ENCODE measurements at places on chromosomes 16 and 17. TPM values are rescaled to one million over a fixed set of nuclear protein-coding genes. Genes with fewer than 3 reads are reported as not detected.
A peak's percentile ranks its signal among the peaks of the same experiment; 100 is the strongest.

DNA sequence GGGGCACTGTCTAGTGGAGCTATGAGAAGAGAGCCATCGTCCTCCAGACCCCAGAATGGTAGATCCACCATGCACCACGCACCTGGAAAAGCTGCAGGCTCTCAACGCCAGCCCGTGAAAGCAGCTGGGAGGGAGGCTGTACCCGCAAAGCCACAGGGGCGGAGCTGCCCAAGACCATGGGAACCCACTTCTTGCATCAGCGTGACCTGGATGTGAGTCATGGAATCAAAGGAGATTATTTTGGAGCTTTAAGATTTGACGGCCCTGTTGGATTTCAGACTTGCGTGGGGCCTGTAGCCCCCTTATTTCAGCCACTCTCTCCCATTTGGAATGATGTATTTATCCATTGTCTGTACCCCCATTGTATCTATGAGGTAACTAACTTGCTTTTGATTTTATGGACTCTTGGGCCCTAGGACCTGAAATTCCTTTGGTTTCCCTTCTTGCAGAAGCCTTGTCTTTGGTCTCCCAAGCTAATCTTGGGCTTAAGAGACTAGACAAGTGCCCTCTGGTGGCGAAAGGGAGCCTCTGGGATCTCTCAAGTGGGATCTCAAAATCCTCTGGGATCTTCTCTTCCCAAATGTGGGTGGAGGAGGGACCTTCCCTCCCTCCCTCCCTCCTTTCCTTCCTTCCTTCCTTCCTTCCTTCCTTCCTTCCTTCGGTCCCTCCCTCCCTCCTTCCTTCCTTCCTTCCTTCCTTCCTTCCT, 58.2 kb upstream of the HAPSTR1 start:
- no peaks in the 10 kb centered on the region for H3K4me1 ChIP-seq
- H3K4me3 ChIP-seq: no peak overlapping the region
- no peaks in the 10 kb centered on the region for H3K27me3 ChIP-seq

GRCh38 chr17:33292981-33293867, at the start of gene ASIC2:
TSS of gene ASIC2 (minus strand) at chr17:33293295.
- no peaks in the 10 kb centered on the region for H3K36me3 ChIP-seq
- H3K27ac ChIP-seq: no peak within 1 kb of the TSS
- no peak for DNase-seq
- no peaks in the 10 kb centered on the region for H3K4me1 ChIP-seq

DNA sequence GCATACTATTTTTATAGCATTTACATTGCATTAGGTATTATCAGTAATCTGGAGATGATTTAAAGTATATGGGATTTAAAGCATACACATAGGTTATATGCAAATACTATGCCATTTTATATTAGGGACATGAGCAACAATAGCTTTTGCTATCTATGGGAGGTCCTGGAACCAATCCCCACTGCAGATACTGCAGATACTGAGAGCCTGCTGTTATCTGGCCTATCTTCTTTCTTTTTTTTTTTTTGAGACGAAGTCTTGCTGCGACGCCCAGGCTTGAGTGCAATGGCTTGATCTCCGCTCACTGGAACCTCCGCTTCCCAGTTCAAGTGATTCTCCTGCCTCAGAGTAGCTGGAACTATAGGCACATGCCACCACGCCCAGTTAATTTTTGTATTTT, 37.4 kb downstream of the STH start:
- no peak overlapping the region for H3K27ac ChIP-seq
- H3K4me3 ChIP-seq: no peak overlapping the region
- H3K36me3 ChIP-seq: no peaks in the 10 kb centered on the region
- DNase-seq: no peak

GRCh38 chr16:76862901-76863300, 328.1 kb upstream of the MON1B start:
- no peaks in the 10 kb centered on the region for H3K36me3 ChIP-seq
- no peaks in the 10 kb centered on the region for H3K4me1 ChIP-seq
- no peak overlapping the region for H3K4me3 ChIP-seq
- H3K27me3 ChIP-seq: no peaks in the 10 kb centered on the region
- no peak overlapping the region for H3K27ac ChIP-seq

GRCh38 chr17:40113907-40114245, 7.9 kb upstream of the MSL1 start:
- H3K4me1 ChIP-seq: peaks cover 52% of the 10 kb centered on the region
- no peak for DNase-seq
- H3K4me3 ChIP-seq: peak overlapping the region; percentile 57

DNA sequence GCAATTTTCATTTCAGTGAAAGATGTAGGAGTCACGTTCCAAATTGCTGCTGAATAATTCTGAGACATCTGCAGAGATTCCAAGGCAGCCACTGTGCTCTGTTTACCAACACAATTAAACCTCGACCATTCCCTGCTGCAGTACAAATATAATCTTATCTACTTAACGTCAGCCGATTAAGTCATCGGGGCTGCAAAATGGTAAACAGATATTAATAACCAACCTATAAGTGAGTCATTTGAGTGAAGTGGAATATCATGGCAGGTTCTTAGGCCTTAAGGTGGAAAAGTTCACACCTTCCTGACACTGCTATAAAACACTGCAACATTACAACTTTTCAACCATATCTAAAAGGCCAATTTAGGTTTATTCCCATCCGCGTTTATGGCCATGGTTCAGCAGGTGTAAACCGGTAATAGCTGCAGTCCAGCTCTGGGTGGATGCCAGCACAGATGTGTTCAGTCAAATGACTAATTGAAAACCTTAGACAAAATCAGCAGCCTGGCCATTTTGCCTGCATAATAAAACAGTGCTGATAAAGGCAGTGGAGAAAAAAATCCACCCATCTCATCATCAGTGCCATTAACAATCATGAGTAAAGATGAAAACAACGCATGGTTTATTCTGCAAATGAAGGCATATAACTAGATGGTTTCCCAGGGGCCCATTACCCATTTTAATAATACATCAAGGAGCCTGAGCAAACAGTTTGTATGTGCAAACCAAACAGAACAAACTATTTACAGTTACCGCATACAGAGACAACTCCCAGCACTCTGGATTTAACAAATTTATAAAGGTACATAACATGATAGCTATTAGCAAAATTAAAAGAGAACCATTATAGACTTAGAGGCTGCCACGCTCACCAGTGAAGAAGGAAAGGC, 202.9 kb upstream of the IRX3 start:
- no peak for DNase-seq
- no peaks in the 10 kb centered on the region for H3K27me3 ChIP-seq
- peak overlapping the region; percentile 31 for H3K27ac ChIP-seq
- H3K4me3 ChIP-seq: no peak overlapping the region
- no peaks in the 10 kb centered on the region for H3K36me3 ChIP-seq
- peaks cover 30% of the 10 kb centered on the region for H3K4me1 ChIP-seq

- H3K36me3 ChIP-seq: no peaks in the 10 kb centered on the region
- no peak overlapping the region for H3K4me3 ChIP-seq
- no peak overlapping the region for H3K27ac ChIP-seq
- no peaks in the 10 kb centered on the region for H3K4me1 ChIP-seq
- peak; percentile 31 for DNase-seq
- no peaks in the 10 kb centered on the region for H3K27me3 ChIP-seq
Measured at GRCh38 chr16:23498863-23499262, 11.4 kb downstream of the GGA2 start.

DNA sequence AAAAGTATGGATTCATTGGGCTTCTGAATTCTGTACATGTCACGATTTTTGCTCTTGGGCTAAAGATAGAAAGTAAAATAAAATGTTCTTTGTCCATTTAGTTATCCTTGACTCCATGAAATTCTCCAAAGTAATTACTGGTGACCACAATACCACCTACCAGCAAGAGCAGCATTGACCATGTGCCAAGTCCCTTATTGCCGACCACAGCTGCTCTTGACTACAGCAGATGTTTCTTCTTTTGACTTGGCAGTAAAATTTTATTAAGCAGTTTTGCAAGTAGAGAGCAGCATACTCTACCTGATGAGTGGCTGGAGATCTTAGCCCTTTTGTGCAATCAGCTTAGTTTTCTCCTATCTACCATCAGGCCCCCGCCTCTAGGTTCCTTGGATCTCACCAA, 152.2 kb upstream of the TBX2 start:
- peaks cover 42% of the 10 kb centered on the region for H3K4me1 ChIP-seq
- H3K27me3 ChIP-seq: no peaks in the 10 kb centered on the region
- peak; percentile 30 for DNase-seq
- H3K36me3 ChIP-seq: no peaks in the 10 kb centered on the region
- H3K27ac ChIP-seq: peak overlapping the region; percentile 44
- no peak overlapping the region for H3K4me3 ChIP-seq

GRCh38 chr17:28370035-28370743, at the start of gene VTN:
TSS of gene VTN (minus strand) at chr17:28370307. CDS start at chr17:28370203, 104 bp downstream.
- H3K4me1 ChIP-seq: peaks cover 39% of the 10 kb centered on the region
- peak within 1 kb of the TSS; percentile 78 for H3K27ac ChIP-seq
- DNase-seq: peak; percentile 87
- no peaks in the 10 kb centered on the region for H3K27me3 ChIP-seq

DNA sequence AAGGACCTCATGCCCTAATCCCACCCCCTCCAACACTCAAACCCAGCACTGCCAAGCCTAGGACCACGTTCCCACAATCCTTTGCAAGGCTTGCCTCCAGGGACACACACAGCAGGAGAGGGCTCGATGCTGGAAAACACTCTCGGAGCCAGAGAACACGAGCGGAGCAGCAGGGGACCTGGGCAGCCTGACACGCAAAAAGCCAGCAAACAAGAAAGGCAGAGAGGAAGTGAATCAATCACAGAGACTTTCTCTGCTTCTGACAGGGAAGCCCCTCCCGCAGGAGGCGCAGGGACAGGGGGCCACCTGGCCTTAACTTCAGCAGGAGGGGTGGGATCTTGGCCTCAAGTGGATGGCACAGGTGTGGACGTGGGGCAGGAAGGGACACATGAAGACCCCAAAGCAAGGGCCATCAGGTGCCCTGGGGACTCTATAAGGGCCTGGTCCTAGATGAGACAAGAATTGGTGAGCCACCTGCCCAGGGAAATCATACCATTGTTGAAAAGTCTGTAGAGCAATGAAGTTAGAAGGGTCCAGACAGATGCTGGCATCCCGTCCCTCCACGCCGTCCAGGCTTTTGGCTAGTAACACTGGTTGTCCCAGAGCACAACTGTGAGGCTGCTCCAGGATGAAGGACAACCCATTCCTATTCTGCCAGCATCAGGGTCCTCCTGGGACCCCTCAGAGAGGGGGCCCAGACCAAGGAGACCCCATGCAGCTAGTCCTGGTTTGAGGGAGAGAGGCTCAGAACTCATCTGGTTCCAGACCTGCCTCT, 2.2 kb downstream of the SDK2 start:
- no peak overlapping the region for H3K27ac ChIP-seq
- DNase-seq: no peak
- H3K4me1 ChIP-seq: peaks cover 27% of the 10 kb centered on the region
- peaks cover 34% of the 10 kb centered on the region for H3K27me3 ChIP-seq
- no peak overlapping the region for H3K4me3 ChIP-seq
- H3K36me3 ChIP-seq: no peaks in the 10 kb centered on the region

- H3K4me3 ChIP-seq: no peak overlapping the region
- peaks cover 53% of the 10 kb centered on the region for H3K36me3 ChIP-seq
- H3K27me3 ChIP-seq: no peaks in the 10 kb centered on the region
Measured at GRCh38 chr17:38725066-38725465, 5.1 kb upstream of the CISD3 start.

GRCh38 chr16:69064764-69065313, 40.6 kb upstream of the HAS3 start:
- no peak overlapping the region for H3K27ac ChIP-seq
- H3K36me3 ChIP-seq: no peaks in the 10 kb centered on the region
- H3K27me3 ChIP-seq: no peaks in the 10 kb centered on the region
- H3K4me1 ChIP-seq: peaks cover 5% of the 10 kb centered on the region
- no peak for DNase-seq
- H3K4me3 ChIP-seq: no peak overlapping the region

DNA sequence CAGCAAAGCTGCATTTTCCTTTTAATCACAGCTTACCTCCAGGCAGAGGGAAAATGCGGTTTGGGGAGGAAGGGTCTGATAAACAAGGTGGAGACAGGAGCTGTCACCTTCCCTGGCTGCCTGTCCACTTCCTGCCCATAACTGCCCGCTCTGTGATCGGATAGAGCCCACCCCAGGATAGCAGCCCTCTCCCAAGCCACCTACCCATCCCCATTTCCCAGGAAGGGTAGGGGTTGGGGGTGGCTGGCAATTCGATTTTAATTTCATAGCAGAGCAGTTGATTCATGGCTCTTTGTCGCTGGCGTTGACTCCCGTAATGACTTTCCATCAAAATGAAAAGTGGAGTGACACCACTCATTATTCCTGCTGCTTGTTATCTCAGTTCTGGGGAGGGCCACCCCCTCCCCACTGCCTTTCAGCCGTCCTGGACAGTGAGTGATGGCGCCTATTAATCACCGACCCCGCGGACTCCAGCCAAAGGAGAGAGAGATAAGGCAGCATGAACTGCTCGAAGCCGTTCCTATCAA, 11.2 kb downstream of the CDK5RAP3 start:
- no peak overlapping the region for H3K4me3 ChIP-seq
- DNase-seq: no peak
- no peaks in the 10 kb centered on the region for H3K27me3 ChIP-seq
- H3K4me1 ChIP-seq: no peaks in the 10 kb centered on the region

DNA sequence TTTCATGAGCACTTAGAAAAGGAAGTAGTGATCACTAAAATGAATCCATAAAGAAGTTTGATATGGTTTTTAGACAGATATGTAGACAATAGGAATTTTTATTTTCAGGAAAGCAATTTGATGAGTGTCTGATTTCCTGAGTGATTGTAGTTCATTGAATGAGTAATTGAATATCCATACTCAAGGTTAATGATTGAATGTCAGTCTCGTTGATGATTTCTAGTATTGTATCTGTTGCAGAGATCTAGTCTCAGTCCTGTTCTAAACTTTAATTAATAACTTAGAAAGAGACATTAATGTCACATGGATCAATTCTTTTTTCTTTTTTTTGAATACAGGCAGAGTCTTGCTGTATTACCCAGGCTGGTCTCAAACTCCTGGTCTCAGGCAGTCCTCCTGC, 78.3 kb downstream of the NLK start:
- no peak overlapping the region for H3K27ac ChIP-seq
- no peak overlapping the region for H3K4me3 ChIP-seq
- H3K4me1 ChIP-seq: peaks cover 26% of the 10 kb centered on the region

DNA sequence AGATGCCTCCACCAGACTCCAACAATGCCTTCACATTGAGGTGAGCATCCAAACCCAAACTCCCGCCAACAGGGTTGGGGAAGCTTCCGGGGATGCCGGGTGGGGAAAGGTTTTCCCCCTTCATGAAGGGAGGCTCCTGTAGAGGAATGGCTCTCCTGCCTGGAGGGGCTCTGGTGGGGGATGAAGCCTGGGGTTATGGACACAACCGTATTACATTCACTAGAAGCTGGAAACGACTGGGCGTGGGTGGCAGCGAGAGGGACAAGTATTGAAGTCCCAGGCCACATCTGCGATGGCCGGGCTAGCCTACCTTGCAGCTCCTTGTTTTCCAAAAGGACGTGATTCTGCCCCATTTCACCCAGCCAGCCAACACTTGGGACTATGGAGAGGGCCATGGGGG, 321.1 kb downstream of the C16orf95 start:
- peaks cover 4% of the 10 kb centered on the region for H3K4me1 ChIP-seq
- no peaks in the 10 kb centered on the region for H3K36me3 ChIP-seq
- no peaks in the 10 kb centered on the region for H3K27me3 ChIP-seq
- no peak for DNase-seq
- H3K4me3 ChIP-seq: no peak overlapping the region

- no peaks in the 10 kb centered on the region for H3K27me3 ChIP-seq
- no peak for DNase-seq
- no peak overlapping the region for H3K27ac ChIP-seq
Measured at GRCh38 chr17:4008441-4009185, 44.4 kb upstream of the ATP2A3 start.

The PIMREG gene
- total RNA-seq: not detected

The HOXB8 gene
- total RNA-seq: not detected

The UMOD gene
- total RNA-seq: not detected

The KRTAP16-1 gene
- total RNA-seq: not detected

The WNK4 gene
- not detected for total RNA-seq

Data from heart left ventricle (tissue), 16 donors.